ENCODE measurements at places on chromosomes 12 and 14.

DNA sequence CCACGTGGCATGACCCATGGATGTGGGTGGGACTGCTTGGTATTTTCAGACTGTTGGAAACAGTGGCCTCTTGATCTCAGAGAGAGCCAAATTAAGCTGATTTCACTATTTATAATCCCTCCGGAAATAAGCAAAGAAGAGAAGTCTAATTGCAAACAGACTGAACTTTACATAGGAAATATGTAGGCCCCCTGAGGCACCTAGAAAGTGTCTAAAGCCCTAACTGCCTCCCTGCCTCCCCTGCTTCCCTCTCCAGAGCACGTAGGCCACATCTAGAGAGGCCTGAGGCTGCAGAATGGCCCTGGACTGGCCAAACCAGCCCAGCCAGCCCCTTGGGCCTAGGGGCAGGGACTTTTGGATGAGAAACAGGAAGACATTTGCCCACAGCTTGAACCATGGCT, 123.8 kb downstream of the ZFP36L1 start:
- DNase-seq: no peak

- DNase-seq: peak; percentile 13
Measured at GRCh38 chr14:58464652-58465051, 37.1 kb downstream of the KIAA0586 start.

DNA sequence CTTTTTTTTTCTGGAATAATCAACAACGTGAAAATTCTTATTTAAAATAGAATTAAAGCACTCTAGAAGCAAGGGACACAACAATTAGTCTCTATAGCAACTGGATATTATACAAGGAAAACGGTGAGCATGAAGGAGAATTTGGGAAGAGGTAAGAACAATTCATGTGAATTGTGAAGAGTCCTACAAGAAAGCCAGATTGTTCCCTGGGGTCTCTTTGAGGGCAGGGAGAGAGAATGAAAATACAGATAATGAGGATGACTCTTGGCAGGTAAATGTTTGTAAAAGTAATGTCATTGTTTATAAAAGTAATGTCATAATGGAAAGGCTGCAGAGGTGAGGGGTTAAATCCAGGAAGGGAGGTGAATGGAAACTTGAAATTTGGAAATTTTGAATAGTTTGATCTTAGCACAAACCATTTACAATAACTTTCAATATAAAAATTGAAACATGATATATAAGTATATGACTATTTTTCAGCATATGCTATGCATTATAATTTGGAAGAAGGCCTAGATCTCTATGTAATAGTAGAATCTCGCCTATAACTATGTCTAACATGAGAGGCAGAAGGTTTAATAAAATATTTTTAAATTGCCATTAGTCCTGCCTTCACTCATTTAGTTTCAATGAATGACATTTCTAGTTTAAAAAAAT, 378.8 kb upstream of the DCN start:
- DNase-seq: no peak

DNA sequence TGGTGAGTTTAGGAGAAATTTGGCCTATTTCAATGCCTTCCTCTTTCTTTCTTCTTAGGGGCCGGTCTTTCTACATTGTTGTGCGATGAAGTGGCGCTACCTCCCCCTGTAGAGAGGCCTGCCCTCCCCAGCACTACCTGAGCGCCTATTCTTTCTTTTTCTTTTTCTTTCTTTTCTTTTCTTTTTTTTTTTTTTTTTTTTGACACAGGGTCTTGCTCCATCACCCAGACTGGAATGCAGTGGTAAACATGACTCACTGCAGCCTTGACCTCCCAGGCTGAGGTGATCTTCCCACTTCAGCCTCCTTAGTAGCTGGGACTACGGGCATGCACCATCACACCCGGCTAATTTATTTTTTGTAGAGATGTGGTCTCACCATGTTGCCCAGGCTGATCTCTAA, 136.1 kb upstream of the MAX start:
- DNase-seq: no peak

DNA sequence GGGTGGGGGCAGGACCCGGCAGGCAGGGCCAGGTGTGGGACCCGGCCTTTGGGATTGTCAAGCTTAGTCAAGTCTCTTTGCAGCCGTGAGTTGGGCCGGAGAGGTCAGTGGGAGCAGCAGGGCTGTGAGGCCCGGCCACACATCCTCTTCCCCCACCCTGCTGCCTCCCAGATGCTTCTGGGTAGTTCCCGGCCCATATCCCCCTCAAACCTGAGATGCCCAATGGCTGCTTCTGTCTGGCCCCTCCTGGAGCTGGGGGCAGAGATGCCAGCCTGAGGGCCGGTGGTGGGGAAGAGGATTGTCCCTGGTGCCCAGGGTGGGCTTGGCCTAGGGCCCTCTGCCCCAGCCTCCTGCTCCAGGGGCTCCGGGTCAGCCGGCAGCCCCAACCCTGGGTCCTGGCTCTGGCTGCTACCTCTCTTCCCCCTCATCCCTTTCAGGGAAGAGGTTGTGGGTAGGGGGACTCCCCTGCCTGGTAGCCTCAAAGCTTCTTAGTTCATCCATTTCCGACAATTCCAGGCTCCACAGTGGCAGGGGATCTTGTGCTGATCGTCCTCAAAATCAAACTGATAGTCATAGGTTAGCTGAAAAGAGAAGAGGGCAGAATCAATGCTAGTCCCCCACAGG, 2.8 kb upstream of the PRKAG1 start:
- no peak for DNase-seq

DNA sequence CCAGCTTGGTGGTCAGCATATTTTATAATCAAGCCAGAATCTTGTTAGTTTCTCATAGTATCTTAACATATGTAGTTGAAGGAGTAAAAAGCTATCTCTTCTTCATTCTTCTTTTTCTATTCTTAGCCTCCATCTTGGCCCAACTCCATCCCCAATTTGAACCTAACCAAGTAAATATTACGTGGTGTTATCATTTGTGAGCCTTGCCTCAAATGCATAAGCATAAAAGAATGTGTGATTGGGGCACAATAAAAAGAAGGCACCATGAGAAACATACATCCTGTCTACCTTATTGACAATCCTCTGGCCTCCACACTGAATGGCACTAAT, 181.4 kb upstream of the BMP4 start:
- DNase-seq: no peak

DNA sequence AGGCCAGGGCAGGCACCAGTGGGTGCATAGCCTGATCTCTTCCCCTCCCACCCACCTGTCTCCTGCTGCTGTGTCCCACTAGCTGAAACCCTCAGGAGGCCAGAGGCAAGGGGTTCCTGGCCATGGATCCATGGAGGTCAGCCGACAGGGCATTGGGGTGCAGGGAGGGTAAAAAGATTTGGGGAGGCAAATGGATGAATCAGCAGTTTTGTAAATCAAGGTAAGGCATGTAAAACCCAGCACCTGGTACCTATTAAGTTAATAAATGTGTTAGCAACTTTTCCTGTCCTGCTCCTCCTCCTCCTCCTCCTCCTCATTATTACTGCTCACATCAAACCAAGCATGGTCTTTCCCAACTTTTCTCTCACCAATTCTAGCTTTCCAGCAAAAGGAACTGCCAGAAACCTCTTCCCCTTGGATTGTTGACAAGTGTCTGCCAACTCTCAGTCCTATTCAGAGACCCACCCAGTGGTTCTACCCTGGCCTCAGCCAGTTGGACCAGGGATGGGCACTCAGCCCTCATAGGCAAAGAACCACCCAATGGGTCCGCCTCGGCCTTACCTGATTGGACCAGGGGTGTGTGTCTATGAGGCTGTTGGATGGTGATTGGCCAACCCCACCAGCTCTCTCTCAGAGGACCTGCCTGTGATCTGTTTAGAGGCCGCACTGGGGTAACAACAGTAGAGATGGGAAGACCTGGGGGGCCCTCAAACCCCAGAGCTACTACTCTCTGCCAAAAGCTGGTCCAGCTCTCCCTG, 155.7 kb upstream of the GSC start:
- DNase-seq: no peak

- no peak for DNase-seq
Measured at GRCh38 chr12:123828120-123828519, 66.0 kb downstream of the DNAH10 start.

GRCh38 chr14:102442241-102443211, 67.0 kb downstream of the ANKRD9 start:
- DNase-seq: no peak

- DNase-seq: no peak
Measured at GRCh38 chr14:95480887-95481226, 35.6 kb downstream of the SYNE3 start.

DNA sequence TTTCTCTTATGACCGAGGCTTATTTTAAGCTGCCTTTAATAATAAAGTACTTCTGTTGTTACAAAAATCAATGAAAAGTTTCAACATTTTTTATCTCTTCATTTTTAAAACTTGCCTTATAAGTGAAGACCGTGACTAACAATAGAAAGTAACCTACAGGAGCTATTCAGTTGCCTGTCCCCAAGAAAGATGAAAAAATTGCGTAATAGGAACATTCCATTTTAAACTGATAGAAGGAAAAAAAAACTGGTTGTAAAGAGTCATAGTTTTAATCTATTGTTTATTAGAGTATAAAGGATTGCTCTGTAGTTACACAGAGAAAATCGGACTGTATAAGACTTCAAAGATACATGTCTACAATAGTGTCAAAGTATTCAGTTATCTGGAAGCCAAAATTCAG, 83.3 kb downstream of the DAAM1 start:
- no peak for DNase-seq

DNA sequence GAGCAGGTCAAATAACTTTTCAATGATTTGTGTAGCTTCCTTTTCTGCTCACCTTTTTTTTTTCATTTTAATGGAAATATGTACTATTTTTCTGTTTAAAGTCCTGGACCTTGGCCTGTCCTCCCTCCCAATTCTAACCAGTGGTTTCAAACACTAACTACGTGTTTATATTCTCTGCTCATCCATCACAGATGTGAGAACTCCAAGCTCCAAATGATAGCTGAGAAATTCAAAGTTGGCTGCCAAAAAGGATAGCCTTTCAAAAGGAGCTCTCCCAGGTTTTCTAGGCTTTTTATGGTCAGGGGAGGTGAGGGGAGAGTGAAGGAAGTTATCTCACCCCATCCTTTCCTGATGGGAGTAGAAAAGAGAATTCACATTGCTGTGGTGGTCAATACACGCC, 486.0 kb upstream of the TBX3 start:
- peak; percentile 21 for DNase-seq

DNA sequence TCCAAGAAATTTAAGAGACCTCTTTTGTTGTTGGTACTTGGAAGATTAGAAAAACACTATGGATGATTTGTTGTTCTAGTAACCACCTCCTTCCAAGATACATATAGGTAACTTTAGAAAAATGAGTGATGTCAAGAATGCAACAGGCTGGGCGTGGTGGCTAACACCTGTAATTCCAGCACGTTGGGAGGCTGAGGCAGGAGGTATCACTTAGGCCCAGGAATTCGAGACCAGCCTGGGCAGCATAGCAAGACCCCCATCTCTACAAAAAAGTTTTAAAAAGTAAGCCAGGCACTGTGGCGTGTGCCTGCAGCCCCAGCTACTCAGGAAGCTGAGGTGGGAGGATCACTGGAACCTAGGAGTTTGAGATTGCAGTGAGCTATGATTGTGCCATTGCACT, 97.8 kb downstream of the PCNX1 start:
- no peak for DNase-seq

GRCh38 chr12:132349501-132350131, 20.2 kb upstream of the GALNT9 start:
- no peak for DNase-seq

DNA sequence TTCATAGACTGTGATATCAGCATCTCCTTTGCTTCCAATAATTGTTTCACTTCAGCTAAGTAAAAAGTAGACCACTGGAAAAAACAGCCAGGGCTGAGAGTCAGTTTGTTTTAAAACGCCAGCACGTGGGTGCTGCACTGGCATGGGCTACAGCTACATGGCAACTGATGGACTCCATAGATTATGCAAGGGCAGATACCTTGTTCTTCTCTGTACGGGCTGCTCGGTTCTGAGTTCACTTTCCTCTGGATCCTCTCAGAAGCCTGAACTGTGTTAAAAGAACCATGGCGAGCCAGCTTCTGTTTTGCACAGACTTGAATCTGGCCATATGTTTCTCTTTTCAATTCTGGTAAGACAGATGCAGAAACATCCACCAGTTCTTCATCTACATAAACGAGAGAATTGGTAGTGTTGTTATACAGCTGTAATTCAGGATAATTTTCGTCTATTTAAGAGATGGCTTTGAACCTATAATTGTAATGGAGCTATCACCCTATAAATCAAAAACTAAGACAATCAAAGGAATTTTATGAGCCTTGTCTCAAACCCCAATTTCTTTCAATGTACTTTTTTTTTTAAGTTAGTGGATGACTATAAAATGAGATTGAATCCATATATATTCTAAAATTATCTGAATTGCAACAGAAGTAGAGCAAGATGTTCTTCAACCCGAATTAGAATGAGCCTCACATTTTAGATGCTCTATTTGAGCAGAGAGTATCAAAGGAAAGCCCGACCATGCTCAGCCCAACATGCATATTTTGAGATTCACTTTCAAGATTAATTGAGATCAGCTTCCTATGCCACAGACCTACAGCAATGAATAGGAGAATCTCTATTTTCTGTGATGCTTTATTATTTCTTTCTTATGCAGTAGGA, 31.5 kb downstream of the E2F7 start:
- DNase-seq: peak; percentile 29

GRCh38 chr12:65156366-65156841, 13.0 kb upstream of the LEMD3 start:
- DNase-seq: no peak

GRCh38 chr12:11863478-11863906, 207.2 kb upstream of the BCL2L14 start:
- DNase-seq: peak; percentile 84

- DNase-seq: no peak
Measured at GRCh38 chr12:28766398-28766797, 382.7 kb upstream of the FAR2 start.

DNA sequence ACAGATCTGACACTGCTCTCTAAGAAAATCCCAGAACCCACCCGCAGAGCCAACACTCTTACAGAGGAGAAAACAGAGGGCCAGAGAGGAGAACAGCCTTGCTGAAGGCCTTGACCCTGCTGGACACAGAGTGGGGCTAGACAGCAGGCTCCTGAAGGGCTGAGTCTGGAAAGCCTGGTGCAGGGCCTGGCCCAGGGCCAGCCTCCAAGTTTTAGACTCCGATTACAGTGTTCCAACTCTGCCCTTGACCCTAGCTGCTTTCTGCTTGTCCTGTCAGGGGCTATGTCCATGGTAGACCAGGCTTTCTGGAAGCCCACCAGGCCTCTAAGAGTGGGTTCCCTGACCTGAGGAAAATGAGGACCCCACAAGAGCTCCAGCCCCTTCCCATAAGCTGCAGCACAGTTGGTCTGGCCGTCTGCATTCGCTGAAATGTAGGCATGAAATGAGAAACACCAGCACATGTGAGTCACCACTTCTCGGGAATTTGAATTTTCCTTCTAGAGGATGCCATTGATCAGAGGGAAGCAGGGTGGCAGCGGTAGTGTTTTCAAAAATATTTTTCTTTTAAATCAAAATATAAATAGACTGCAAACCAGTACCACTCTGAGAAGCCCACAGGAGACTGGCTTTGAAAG, 154.4 kb downstream of the CALM1 start:
- DNase-seq: peak; percentile 71

GRCh38 chr14:63398952-63399351, 80.2 kb upstream of the GPHB5 start:
- DNase-seq: no peak

All from umbilical cord (tissue), 2 donors.